Cerebellar nuclear complex (tissue), 1 donor: ENCODE measurements at places on chromosomes 5 and 9.

- DNase-seq: no peak
Observed at GRCh38 chr5:9663891-9664290, 33.7 kb upstream of the TAS2R1 start.

DNA sequence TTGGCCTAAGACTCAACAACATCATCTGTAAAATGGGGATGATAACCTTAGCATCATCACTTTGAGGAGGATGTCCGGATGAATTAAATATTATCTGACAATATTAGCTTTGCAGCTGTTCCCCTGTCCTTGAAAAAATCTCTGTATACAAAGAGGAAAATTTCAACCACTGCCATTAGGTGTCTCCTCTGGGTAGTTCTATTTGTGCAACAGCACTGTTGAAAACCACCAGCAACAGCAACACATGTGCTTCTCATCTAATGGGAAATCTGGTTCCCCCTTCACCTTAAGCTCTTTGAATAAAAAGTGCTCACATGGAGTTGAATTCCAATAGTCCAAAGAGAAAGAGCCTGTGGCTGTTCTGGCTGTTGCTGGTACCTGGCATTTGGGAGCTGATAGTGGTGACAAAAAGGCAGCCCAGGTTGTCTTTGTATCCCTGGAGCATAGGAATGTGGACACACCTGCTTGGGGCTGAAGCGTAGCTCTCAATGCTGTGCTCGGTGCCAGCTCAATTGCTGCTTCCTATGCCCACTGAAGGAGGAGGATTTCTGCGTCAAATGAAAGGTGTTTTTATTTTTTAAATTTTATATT is 322.1 kb upstream of the MSX2 start:
- no peak for DNase-seq

DNA sequence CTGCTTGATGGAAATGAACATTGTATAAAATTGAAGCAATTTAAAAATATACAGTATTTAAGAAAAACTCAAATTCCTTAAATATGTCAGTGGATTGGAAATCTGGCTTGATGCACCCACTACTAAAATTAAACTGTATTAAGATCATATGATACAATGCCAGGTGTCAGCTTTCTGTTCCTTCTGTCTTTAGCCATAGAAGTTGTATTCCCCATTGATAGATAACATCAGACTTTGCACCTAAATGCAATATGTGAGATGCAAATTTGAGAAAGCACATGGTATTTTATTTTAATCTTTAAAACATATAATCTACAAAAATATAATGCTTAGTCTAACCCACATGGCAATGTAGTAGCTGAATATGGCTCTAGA is 697.4 kb upstream of the WWC1 start:
- no peak for DNase-seq

DNA sequence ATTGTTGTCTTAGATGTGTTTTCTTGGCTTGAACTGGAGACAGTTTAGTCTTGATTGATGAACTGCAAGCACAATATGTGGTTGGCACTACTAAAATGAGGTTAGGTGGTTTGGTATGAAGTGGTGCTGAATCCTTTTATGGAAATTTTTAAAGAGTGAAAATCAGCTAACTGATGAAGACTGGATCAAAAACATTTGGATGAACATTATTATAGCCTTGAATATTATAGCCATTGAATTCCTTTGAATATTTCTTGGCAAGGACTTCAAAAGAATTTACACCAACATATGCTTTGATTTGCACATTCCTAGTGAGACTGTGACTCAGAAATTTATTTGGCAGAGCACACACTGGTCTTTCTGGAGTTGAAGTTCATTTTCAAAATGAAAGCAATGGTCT is 318.3 kb downstream of the CHSY3 start:
- DNase-seq: no peak

- DNase-seq: no peak
Observed at GRCh38 chr5:98794414-98795080, 21.1 kb downstream of the RGMB start.

- no peak for DNase-seq
Observed at GRCh38 chr5:14172149-14172795, 29.1 kb downstream of the TRIO start.

DNA sequence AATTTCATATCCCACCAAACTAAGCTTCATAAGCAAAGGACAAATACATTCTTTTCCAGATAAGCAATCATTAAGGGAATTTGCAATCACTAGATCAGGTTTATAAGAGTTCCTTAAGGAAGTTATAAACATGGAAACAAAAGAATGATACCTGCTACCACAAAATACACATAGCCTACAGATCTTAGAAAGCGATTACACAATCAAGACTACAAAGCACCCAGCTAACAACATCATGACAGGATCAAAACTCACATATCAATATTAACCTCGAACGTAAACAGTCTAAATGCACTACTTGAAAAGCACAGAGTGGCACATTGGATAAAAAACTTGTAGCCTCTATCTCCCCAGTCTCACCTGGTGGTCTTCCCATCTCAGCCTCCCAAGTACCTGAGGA is 512.4 kb upstream of the PTGER4 start:
- no peak for DNase-seq

DNA sequence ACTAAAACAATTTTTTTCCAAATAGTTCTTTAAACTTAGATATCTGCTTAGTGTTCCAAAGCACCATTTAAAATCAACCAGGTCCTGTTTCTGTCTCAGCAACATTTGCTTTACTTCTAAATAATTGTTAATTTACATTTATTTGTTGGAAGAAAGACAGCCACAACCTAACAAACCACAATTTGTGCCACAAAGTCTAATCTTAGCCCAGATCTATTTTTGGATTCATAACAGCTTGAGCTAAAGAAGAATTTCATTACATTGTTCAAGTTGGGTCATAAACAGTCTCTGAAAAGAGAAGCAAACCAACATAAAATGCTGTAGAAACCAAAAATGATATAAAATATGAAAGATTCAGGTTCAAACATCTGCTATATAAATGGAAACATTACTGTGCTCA is 24.4 kb downstream of the MLLT3 start:
- no peak for DNase-seq

- no peak for DNase-seq
Observed at GRCh38 chr5:37786862-37787519, 52.9 kb downstream of the GDNF start.

- DNase-seq: no peak
Observed at GRCh38 chr9:108543251-108543778, 312.5 kb downstream of the ACTL7B start.

- no peak for DNase-seq
Observed at GRCh38 chr9:114115654-114116125, 16.6 kb upstream of the KIF12 start.

DNA sequence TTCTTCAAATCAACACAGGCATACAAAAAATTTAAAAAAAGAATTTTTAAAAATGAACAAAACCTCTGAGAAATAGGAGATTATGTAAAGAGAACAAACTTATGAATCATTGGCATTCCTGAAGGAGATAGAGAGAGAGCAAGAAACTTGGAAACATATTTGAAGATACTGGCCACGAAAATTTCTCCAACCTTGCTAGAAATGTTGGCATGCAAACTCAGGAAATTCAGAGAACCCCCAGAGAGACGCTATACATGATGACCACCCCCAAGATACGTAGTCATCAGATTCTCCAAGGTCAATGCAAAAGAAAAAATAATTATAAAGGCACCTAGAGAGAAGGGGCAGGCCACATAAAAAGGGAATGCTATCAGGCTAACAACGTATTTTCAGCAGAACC is 472.5 kb downstream of the MTRR start:
- DNase-seq: no peak

DNA sequence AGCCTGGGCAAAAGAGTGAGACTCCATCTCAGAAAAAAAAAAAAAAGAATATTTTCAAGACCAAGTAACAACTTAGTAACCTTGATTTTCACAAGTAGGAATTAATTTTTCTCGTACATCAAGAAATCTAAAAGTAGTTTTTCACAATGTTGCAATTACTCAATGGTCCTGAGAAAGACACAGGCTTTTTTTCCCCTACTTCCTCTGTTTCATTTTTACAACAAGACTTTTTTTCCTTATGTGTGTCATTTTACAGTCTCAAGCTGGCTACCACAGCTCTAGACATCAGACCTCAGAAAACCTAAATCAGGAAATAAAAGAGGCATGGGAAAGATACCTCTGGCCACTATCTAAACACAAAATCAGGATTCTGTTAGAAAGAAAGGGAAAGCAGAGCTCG is 45.9 kb downstream of the WDR36 start:
- DNase-seq: no peak

GRCh38 chr5:163306421-163306820 is 131.0 kb upstream of the CCNG1 start:
- DNase-seq: no peak

DNA sequence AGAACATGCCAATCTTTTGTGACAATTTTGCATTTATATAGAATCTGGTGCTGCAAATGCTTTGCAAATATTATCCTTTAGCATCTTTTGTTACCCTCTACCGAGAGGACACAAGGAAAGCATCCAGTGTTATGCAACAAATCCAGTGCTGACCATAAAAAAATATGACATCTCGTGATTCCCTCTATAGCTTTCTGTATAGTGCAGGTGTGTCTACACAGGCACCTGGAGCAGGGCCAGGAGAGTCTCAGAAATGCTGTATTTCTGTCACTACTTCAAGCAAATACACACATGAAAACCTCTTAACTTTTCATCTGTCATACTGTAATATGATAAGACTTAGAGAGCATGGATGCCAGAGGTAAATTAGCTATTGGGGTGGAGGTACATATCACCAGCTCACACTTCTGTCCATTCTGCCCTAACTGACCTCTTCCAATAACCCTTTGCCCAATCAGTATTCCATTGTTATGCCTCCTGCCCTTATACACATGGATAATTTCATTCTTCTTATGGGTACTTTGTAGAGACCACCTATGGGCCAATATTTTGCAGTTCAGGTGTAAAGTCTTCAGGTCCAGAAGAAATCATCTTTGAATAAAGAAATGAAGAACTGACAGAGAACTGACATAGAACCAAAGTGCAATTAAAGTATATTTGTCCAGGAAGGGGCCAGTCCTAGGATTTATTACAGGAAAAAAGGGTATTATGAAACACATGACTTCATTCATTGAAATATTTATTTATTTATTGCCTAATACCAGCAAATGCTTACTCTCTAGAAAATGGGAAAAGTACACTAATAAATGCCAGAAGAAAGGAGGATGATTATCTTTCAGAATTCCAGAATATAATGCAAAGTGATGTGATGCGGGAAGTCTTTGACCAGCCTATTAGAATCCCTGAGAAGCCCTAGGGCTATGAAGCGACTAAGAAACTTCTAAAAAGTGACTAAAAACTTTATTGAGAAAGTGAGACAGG is 106.5 kb downstream of the EPB41L4A start:
- DNase-seq: no peak

DNA sequence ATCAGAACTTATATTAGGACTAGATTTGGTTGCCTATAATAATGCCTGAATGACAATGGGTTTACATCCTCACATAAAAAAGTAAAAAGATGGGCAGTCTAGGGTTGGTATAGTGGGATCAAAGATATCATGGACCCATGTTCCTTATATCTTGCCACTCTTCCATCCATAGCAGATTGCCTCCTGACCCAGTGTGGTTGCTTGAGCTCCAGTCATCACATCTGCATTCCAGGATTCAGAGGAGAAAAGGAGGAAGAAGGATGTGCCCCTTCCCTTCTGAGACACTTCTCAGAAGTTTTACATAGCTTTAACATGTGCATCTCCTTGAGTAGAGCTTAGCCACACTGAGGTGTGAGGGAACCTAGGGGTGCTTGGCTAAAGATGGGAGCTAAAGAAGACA is 22.9 kb downstream of the RALGPS1 start:
- no peak for DNase-seq
